ENCODE measurements at places on chromosomes 6 and 20. TPM values are rescaled to one million over a fixed set of nuclear protein-coding genes. Genes with fewer than 3 reads are reported as not detected.

- peak; percentile 23 for DNase-seq
These were observed 621.9 kb upstream of the CITED2 start for GRCh38 chr6:139996253-139996834.

- peak; percentile 71 for DNase-seq
These were observed 126.7 kb downstream of the AIG1 start for GRCh38 chr6:143187238-143187923.

Gene ADGRF1
- total RNA-seq = not detected

GRCh38 chr20:24955045-24955444 is 6.0 kb downstream of the CST7 start:
- DNase-seq = no peak

GRCh38 chr20:49685161-49685601 is 28.5 kb downstream of the B4GALT5 start:
- no peak for DNase-seq

DNA sequence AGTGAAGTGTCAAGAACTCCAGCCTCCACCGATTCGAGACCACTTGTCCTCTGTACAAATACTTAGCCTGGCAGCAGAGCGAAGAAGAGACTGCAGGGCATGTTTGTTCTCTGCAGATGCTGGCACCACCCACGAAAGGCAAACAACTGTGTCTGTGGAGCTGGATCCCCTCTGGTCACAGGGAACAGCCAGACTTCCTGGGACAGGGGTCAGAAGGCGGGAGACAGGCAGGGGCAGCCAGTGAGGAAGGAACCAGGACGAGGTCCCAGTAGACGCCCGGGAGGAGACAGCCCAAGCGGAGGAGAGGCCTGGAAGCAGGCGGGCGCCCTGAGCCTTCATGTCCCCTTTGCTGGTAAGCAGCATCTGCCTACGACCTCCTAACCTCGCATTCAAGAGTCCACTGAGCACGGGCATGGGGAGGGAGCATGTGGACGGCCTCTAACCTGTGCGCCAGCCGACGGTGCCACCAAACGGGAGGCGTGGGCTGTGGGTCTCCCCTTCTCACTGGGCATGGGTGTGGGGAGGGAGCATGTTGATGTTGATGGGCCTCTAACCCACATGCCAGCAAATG is 265.5 kb downstream of the DLL1 start:
- no peak for DNase-seq

DNA sequence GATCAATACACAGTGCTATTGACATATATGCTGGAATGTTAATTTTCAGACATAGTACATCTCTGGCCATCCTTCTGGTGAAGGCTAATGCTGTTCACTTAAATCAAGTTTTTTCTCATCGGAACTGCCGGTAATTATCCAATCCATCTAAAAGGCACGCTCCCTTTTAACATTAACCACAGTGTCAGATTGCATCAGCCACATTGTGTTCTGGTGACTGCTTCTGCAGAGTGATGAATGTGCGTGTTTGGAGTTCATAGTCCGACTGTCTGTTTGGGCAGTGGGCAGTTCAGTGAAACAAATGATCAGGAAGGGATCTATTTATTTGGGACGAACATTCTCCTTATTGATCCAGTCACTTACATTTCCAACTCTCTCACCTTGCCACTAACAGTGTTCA is 49.5 kb downstream of the SOBP start:
- no peak for DNase-seq

DNA sequence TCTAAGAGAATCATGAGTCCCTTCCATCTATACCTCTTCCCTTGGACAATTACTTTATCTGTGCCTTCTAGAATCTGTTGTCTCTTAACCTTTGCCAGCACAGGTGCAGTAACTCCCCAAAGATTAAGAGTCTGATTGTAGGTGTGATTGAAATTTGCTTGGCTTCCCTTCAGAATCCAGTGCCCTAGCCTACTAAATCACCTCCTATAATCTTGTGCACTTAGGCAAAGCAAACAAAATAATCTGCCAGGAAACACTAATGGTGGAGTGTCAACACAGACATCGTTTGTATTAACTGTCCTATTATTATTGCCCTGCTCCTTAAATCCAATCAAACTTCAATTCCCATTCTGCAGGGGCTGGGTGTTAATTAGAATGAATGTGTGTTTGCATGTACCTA is 28.0 kb downstream of the ID4 start:
- DNase-seq = no peak

GRCh38 chr6:168113226-168113625 is 34.2 kb upstream of the FRMD1 start:
- DNase-seq = no peak

Gene BTBD3
- 33.2 TPM for total RNA-seq

GRCh38 chr6:1724616-1725015 is 114.9 kb downstream of the FOXC1 start:
- DNase-seq = no peak

DNA sequence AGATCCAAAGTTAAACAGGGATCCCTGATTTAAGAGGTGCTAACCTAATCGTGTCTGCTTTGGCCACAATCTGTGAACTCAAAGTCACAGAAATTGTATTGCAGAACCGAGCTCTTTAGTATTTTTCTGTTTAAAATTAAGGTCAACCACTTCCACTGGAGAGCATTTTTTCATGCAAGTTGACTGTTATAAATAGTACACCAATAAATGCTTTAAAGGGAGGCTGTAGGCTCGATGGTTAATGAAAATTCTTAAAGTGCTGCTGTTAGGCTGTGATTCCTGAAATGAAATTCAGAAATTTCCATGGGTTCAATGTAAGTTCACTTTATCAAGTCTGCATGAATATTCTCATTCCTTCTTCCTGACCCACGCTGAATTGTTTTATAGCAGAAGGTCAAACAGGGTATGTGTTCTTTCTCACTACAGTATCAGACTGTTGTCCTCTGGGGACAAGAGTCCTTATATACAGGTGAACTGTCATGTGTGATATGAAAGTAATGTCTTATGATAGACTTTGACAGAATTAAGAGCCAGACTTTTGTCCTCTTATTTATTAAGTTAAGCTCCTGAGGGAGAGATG is 92.5 kb upstream of the HDGFL1 start:
- DNase-seq = no peak

DNA sequence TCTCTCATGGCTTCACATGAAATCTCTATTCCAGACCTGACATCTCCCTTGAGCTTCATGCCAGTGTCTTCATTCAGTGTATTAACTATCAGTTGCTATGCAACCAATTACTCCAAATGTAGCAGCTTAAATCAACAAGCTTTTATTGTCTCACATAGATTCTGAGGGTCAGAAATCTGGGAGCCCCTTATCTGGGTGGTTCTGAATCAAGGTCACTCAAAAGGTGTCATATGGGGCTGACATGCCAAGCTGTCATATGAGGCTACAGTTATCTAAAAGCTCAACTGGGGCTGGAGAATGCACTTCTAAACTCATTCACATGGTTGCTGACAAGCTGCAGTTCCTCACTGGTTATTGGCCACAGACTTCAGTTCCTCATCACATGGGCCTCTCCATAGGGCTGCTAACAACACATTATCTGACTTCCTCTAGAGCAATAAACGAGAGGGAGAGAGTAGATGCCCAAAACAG is 7.3 kb upstream of the CGA start:
- peak; percentile 58 for DNase-seq

- no peak for DNase-seq
These were observed 718.0 kb downstream of the UTRN start for GRCh38 chr6:145003145-145003544.

Gene ALDH8A1
- total RNA-seq = 2.0 TPM

DNA sequence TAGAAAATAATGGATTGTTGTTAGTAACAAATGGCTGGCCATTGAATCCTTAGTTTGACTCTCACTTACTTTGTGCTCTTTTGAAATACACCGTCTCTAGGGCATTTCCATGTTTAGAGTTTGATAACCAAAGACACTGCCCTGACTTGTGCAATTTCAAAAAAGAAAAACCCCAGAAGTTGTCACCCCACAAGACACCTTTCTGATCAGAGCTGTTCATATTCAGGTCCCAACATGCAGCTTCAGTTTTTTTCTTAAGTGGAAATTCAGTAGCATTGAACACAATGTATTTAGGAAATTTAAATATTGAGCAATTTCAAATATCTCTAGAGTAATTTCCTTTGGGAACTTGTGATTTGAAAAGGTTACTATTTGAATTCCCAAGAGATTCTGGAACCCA is 19.4 kb downstream of the CRYBG1 start:
- no peak for DNase-seq

DNA sequence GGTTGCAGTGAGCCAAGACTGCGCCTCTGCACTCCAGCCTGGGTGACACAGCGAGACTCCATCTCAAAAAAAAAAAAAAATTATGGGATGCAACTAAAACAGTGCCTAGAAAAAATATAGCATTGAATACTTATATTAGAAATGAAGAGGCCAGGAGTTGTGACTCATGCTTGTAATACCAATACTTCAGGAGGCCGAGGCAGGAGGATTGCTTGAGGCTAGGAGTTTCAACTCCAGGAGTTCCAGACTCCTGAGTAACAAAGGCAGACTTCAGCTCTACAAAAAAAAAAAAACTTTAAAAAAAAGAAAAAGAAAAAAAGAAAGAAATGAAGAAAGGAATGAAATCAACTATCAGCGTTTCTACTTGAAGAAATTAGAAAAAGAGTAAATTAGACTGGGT is 17.1 kb upstream of the GJA1 start:
- DNase-seq = no peak

- DNase-seq = no peak
These were observed 56.4 kb downstream of the RFX6 start for GRCh38 chr6:116933485-116933884.

- DNase-seq = no peak
These were observed 61.7 kb upstream of the XRN2 start for GRCh38 chr20:21241406-21241805.

DNA sequence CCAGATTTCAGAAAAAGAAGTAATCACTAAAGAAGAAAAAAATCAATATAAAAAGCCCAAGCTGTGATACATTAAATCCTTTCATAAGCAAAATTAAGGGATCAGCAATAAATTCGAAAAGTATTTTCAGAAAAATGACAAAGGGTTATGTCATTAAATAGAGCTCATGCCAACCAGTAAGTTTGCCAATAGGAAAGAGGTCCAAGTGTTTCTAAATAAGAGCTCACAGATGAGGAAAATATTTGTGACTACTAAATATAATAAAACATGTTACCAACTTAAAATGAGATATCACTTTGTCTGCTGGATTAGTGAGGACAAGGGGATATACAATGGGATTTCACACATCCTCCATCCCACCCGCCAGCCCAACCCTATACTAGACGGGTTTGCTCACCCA is 140.3 kb upstream of the EYA4 start:
- DNase-seq = no peak

DNA sequence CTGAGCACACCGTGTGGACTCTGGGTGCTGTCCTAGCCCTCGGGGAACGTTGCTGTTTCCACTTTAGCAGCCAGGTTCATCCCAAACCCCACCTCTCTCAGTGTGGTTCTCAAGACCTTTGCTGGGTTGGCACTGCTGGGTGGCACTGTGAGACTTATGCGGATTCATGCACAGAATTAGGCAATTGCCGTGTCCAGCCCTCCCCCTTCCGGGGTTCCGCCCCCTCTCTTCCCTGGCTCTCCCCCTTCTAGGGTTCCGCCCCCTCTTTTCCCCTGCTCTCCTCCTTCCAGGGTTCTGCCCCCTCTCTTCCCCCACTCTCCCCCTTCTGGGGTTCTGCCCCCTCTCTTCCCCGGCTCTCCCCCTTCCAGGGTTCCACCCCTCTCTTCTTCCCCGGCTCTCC is 39.8 kb upstream of the SLCO4A1 start:
- no peak for DNase-seq

Gene MOG
- total RNA-seq = 1.8 TPM

Gene BLOC1S5
- total RNA-seq = 12.0 TPM

DNA sequence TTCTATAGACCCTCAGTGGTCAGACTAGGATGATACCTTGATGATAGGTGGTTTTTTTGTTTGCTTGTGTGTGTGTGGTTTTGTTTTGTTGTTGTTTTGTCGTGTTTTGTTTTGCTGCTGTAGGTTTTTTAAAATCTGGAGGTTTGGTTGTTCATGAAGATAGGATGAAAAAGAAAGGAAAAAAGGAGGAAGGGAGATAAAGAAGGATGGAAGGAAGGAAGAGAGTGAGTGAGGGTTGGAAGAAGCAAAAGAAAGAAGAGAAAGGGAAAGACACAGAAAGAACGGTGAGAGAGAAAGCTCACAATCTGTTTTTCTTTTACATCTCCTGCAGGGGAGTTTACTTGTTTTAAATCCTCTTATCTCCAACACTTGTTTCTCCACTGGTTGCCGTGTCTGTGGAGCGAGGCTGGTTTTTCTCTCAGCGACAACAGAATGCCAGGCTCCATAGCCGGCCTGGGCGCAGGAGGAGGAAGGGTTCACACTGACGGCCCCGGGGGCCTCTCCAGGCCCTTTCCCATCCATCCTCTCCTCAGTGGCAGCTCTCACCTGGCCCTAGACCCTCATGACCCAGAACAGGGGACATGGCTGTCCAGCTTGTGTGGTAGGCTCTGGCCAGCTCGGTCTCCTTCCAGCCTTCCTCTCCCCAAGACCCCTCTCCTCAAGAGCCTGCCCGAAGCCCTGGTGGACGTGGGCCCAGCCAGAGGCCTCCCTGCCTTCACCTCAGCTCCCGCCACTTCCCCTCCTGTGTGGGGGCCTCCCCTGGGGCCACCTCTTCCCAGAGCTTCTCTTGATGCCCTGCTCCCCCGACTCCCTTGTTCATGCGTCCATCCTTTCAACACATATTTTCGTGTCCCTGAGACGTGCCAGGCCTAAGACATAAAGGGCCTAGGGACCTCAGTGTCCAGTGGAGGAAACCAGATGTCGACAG is 168.4 kb downstream of the VEGFA start:
- peak; percentile 78 for DNase-seq

Gene SEMG2
- total RNA-seq = not detected

- no peak for DNase-seq
These were observed 4.0 kb downstream of the IRF4 start for GRCh38 chr6:395432-396125.

Gene CCN6
- not detected for total RNA-seq

DNA sequence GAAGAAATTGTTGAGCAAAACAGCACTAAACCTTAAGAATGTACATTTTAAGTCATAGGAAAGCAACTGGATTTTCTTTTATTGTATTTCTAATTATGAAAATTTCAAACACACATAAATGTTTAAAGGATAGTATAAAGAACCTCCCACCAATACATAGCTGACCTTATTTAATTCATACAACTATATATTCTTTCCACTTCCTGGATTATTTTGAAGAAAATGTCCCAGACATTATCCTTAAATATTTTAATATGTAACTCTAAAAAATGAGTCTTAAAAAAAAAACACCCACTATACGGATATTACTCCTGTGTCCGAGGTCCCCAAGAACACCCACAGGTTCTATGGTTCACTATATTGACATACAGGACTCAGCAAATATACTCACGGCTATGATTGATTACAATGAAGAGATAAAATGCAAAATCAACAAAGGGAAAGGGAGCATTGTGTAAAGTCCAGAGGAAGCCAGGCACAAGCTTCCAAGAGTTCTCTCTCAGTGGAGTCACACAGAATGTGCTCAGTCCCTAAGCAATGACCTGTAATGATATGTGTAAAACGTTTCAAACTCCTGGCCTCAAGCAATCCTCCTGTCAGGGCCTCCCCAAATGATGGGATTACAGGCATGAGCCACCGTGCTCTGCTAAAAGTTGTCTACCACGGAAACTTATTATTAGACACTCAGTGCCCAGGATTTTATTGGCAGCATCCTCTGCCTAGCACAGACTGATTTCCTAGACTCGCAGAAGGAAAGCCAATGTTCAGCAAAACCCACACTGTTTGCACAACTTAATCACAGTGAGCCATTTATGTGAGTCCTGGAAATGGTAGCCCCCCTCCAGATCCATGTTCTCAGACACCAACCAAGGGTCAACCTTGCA is 23.2 kb downstream of the GLYATL3 start:
- DNase-seq = no peak

Gene SLC22A16
- not detected for total RNA-seq

- DNase-seq = no peak
These were observed 72.1 kb downstream of the MAP3K5 start for GRCh38 chr6:136720045-136720770.
